ENCODE measurements at places on chromosomes 6 and 20.

DNA sequence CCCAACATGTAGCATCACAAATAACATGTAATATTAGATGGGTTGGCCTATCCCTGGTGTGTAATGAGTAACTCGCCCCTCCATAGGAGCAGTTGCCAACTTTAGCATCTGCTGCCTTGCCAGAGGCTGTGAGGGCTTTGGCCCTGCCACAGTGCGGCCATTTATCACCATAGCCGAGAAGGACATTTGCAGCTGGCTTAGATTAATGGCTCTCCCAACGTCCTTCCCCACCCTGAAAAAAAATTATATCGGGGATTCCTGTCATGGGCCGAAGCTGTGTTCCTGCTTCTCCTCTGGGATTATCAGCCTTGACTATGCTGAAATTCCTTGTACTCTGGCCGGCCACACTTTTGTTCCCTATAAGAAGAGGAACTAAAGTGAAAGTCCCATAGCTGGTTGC is 7.6 kb upstream of the ADIG start:
- DNase-seq, result no peak

DNA sequence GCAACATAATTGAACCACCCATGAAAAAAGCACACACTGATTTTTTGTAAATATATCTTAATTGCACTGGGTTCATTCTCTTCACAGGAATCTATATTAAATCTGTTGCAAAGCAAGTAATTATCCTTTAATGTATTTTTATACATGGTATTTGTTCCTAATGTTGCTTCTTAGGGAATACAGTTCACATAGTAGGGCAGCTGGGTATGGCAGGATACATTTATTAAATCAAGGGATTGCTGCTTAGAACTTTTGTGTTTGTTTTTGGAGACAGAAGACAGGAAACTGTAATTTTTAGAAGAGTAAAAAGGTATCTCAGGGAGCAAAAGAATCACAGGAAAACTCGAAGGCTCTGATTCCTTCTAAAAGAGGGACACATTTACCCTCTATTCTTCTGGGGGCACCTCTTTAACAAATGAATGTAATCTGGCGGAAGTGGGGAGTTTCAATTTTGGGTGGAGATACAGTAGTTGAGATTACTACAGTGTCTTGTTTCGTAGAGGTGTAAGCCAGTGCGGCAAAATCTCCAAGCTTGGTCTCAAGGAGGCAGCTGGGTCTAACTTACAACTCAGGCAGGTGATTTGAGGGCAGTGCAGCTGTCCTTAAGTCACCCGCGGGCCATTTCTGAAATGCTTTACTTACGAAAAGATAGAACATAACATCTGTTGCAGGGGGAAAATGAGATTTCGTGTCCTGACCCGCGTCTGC is 812 bp upstream of the SMIM13 start:
- no peak for DNase-seq

- DNase-seq, result no peak
Measured at GRCh38 chr6:49550492-49551077, at the start of gene C6orf141. TSS of gene C6orf141 (plus strand) at chr6:49550668. CDS start at chr6:49550793, 125 bp downstream.

DNA sequence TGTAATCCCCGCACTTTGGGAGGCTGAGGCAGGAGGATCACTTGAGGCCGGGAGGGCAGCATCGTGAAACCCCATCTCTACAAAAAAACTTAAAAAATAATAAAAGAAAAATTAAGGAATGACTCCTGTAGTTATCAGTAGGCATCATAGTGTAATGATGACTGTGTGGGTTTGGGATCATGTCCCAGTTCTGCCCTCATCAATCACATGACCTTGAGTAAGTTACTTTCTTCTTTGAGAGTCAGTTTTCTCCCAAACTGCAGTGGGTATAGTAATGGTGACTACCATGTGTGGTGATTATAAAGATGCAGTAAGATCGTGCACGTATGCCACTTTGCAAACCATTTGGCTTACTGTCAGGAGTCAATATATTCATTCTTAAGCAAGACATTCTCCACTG is 89.2 kb downstream of the TXNDC5 start:
- no peak for DNase-seq

- no peak for DNase-seq
Measured at GRCh38 chr6:170210651-170211403, 80.1 kb downstream of the DLL1 start.

DNA sequence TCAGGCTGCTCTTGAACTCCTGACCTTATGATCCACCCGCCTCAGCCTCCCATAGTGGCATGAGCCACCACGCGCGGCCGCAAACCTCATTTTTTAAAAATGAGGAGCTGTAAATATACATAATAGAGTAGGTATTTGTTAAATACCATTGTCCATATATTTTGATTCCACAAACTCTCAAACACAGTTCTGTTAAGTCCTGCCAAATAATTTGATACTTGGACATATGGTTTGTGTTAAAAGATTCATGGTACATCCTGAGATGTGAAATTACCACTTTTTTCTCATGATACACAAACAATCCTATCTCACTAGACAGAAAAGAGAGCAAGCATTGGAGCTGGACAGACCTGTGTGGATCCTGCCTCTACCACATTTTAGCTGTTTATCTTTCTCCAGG is 334.1 kb upstream of the KCNQ5 start:
- no peak for DNase-seq

DNA sequence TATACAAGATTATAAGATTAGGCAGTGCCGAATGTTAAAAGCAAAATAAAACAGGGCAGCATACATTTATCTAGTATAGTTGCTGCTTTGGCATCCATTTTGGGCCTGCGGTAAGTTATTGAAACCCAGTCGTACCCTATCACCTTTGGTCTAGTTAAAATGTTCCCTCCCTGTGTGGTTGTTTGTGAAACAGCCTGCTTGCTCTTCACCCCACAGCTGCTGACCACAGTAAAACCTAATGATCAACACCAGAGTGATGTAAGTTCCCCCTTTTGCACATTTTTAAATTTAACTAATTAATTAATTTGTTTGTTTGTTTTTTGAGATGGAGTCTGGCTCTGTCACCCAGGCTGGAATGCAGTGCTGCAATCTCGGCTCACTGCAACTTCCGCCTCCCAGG is 50.3 kb upstream of the TXNDC5 start:
- DNase-seq, result no peak

DNA sequence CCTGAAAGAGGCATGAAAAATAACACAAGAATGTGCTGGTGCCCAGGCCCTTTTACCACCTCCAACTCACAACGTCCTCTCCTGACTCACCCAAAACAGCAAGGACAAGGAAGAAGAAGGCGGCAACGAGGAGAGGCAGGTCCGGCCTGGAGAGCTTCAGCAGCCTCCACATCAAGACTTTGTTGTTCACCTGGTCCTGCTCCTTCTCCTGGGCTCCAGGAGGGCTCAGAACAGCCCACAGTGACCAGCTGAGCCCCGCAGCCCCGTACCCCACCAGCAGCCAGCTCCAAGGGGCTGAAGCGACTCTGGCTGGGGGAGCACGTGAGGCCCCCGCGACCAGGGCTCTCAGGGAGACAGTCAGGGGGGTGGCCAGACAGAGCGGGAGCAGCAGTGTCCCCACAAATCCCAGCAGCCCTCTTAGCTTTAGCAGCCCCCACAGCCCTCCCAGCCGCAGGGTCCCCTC is 857 bp downstream of the TAP2 start:
- no peak for DNase-seq

GRCh38 chr6:102229271-102229670 is 835.8 kb downstream of the GRIK2 start:
- no peak for DNase-seq

DNA sequence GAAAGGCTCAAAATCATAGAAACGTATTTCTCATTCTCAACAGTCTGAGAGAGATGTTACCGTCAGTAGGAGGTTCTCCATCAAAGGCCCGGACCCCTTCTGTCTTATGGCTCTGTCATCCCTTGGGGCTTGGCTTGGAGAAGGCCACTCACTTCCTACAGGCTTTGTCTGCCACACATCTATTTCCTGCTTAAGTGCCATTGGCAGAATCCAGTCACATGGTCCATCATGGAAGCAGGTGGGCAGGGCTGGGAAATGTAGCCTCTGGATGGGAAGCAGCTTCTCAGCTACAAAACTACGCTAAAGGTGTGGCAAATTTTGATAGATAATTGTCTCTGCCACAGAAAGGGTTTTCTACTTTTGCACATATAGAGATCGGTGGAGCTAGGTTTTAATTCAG is 12.6 kb upstream of the ZFP64 start:
- no peak for DNase-seq

DNA sequence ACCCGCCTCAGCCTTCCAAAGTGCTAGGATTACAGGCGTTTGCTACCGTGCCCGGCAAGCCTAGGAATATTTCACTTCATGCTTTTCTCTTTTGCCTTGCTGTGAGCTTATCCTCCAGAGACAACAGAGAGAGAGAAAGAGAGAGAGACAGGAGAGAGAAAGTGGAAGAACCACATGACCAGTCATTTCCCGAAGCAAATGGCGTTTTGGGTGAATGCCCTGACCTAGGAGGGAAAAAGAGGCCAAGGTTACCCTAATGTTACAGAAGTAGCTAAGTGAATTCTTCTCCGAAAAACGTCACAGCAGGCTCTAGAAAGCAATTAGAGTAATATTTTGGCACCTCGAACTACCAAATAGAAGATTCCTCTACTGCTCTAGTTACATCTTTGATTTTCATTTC is 9.1 kb downstream of the SGK1 start:
- DNase-seq, result no peak

GRCh38 chr20:3446779-3447178 is 24.0 kb upstream of the ATRN start:
- DNase-seq, result no peak

DNA sequence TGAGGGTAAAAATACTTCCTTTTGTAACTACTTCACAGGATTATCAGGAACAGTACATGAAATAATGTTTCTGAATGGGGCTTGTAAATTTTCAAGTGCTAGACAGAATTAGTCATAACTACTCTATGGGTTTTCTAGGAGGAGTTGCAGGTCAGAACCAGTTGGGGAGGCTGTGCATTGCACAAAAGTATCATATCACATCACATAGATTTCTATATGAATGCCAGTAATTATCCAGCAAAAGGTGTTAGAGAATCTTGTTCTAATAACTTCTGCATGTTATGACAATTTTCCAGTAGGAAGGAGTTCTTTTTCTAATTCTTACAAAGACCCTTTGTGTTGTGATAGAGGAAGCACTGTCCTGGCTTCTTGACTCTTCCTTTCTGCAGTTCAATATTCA is 551.6 kb downstream of the COL12A1 start:
- DNase-seq, result no peak

GRCh38 chr6:121770943-121771342 is 335.5 kb downstream of the GJA1 start:
- no peak for DNase-seq

- no peak for DNase-seq
Measured at GRCh38 chr6:69084746-69085335, 449.8 kb downstream of the ADGRB3 start.

DNA sequence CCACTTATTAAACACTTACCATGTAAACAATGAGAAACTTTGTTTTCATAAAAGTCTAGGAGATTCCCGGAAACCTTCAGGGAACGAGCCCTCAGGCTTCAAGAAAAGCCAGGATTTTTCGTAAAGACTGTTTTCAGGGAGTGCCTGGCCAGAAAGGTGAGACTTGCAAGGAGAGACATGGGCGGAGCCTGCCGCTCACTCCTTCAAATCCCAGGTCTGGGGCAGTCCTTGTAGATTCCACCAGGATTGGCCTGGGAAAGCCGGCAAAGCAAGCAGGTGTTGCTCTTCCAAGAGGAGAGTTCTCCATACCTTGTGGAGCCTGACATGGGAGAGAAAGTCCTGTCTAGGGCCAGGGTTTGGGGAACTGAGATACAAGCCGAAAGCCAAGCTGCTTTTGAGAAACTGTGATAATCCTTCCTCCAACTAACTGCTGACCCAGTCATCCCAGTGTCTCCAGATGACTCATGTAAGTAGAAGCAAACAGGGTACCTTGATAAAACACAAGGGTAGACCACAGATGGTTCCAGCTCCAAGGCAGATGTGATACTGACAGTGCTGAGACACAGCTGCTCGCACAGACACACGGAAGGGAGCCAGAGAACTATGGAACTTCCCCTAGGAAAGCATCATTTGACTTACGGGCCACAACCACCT is 69.4 kb upstream of the NAA20 start:
- DNase-seq, result no peak

DNA sequence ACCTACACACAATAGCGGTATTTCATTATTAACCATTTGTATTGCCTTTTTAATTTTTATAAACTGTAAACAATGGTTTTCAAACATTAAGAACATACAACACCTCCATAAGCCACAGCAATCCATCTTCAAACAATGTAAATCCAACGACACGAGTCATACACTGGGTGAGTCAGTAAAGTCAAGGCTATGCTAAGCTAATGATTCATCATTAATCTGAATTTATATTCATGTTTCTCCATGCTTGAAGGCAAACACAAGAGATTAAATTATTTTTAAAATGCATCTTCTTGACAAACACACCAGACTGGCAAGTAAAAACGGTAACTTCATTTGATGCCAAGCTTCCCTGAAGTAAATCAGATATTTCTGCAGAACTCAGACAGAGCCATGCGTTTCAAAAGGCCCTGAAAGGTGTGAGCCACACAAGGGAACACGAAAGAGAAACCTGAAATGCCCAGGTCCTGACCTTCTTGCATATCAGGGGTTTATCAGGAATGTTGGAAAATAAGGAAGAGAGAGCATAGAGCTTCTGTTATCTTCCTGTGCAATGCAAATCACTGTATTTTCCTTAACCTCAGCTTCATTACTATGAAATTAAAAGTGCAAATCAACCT is 162.5 kb downstream of the ALDH8A1 start:
- DNase-seq, result peak; percentile 17

DNA sequence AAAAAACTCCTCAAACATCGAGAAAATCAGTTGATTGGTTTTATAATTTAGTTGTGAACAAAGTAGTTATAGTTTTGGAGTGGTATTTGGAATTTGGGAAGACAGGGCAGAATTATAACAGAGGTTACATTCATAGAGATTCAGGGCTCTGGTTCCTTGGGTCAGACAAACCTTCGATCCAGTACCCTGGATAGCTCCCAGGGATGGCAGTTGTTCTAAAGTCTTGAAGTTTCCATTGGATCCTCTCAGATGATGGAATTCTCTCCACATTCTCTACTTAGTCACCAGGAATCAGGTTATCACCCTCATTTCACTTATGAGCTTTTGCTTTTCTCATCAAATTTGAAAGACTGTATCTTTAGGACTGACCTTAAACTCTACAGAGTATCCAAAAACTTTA is 285.1 kb downstream of the CENPW start:
- no peak for DNase-seq

DNA sequence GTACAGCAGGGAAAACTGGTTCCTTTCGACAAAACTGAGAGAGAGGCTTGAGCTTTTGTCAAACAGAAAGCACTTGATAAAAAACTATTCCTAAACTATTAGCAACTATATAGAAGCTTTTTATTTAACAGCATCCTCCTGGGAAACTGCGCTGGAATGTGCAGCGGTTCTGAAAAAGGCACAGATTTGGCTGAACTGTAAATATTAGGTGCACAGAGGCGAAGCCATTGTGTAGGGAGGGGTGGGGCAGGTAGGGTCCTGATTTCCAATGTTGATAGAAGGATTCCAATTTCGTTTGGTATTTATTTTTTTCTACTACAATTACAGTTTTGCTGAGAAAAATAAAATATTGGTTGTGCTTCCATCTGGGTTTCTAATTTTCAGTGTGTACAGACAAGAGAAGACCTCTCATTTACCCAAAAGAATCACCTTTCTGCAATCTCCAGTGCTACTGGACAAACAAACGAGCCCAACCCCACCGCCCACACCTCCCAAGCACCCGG is 698 bp upstream of the SH3BGRL2 start:
- no peak for DNase-seq

- DNase-seq, result no peak
Measured at GRCh38 chr6:11237428-11237827, 5.0 kb upstream of the NEDD9 start.

- no peak for DNase-seq
Measured at GRCh38 chr6:163945808-163946207, 531.3 kb downstream of the QKI start.

- no peak for DNase-seq
Measured at GRCh38 chr6:167933290-167933689, 64.2 kb upstream of the KIF25 start.
